ENCODE measurements at places on chromosomes 16 and 17.
A peak's percentile ranks its signal among the peaks of the same experiment; 100 is the strongest.

GRCh38 chr16:69476920-69477443 lies 52.6 kb downstream of the CYB5B start:
- no peak for DNase-seq

GRCh38 chr17:64172510-64172909 lies 42.6 kb upstream of the ERN1 start:
- DNase-seq, result no peak

GRCh38 chr16:85187002-85187401 lies 74.7 kb upstream of the CIBAR2 start:
- no peak for DNase-seq

- DNase-seq, result no peak
Measured at GRCh38 chr16:20079106-20079505, 5.4 kb upstream of the GPR139 start.

- DNase-seq, result no peak
Measured at GRCh38 chr16:17224879-17225281, 245.9 kb downstream of the XYLT1 start.

DNA sequence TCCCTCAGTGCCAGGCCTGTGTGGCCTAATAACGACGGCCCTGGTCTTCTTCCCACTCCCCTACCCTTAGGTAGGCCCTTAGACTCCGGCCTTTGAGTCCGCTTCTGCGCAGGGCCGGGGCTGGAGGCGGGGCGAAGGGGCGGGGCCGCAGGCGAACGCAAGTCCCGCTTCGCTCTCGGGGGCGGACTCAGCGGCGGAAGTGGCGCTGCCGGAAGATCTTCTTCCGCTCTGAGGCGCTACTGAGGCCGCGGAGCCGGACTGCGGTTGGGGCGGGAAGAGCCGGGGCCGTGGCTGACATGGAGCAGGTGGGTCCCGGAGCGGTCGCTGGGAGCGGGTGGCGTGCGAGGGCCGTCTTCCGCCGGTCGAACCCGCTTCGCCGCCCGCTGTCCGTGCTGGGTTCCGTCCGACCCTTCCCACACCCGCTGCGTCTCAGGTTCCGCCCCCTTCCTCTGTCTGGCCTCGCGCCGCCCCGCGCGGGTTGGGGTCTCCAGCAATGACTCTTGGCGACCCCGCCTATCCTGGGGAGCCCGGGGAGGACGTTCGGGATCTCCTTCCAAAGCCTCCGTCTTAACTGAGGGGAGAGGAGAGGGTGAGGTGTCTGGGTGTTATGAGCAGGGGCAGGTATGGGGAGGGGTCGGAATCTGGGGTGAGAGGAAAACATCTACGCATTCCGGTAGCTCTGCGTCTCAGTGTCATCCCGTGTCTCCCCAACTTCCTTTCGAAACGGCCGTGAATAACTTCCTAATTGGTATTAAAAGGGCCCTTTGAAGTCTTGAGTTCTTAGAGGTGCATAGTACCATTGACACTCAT lies at the start of gene STARD3:
TSS of gene STARD3 (plus strand) at position 218 of the 810 bp plus-strand sequence. CDS start 16,388 bp downstream, outside the sequence.
- peak; percentile 69 for DNase-seq

DNA sequence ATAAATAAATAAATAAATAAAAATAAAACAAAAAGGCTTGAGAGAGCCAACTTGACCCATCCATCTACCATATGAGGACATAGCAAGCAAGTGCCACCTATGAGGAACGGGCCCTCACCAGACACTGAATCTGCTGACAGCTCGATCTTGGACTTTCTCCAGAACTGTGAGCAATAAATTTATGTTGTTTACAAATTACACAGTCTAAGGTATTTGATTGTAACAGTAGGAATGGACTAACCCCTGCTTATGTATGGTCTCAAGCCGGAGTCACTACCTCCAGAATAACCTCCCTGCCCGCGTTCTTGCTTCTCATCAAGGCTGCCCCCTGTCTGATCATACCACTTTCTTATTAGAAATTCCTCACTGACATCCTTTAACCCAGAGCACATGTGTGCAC lies 9.9 kb downstream of the SLC5A11 start:
- no peak for DNase-seq

GRCh38 chr17:16379654-16380053 lies 1.2 kb upstream of the UBB start:
- DNase-seq, result no peak

GRCh38 chr16:22765479-22765878 lies 48.5 kb upstream of the HS3ST2 start:
- DNase-seq, result no peak

- DNase-seq, result no peak
Measured at GRCh38 chr17:21034340-21035235, 8.2 kb downstream of the USP22 start.

GRCh38 chr16:66562409-66562808 lies 3.8 kb upstream of the CMTM1 start:
- DNase-seq, result no peak

- DNase-seq, result no peak
Measured at GRCh38 chr17:51853857-51854256, 304.7 kb downstream of the CA10 start.

DNA sequence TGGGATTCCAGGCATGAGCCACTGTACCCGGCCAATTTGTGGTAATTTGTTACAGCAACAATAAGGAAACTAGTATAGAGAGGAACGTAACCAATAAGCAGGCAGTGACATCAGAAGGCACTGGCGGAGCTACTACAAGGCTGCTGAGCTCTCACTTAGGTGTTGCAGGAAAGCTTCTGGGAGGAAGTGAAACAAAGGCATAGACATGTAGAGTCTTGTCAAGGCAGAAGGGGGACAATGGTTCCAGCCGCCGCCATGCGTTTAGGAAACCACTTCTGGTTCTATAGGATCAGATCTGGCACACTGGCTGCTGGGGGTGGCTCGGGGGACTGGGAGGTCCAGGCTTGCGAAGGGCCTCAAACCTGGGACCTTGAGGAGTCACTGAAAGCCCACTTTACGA lies 9.4 kb upstream of the CPSF4L start:
- DNase-seq, result no peak

DNA sequence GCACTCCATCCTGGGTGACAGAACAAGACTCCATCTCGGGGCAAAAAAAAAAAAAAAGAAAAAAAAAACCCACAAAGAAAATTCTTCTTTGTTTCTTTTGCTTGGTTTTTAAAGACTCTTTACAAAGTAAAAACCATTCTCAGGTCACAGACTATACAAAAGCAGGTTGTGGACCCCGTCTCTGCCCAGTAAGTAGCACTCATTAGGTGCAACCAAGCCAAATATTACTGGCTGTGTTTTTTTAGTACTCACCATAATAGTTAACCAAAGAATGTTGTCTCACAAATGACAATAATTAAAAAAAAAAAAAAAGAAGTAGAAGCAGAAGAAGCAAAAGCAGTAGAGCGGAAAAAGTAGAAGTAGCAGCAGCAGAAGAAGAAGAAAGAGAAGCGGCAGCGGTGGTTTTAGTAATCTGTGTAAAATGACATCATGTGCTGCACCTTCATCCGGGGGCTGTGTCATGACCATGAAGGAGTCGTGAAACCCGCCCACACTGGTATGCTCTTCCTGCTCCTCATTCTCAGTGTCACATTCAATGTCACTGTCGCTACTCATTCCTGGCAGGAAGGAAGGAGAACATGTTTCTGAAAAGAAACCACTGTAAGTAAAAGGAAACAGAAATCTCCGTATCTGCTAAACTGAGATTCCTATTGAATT lies 105.4 kb downstream of the TRIM37 start:
- DNase-seq, result peak; percentile 35

DNA sequence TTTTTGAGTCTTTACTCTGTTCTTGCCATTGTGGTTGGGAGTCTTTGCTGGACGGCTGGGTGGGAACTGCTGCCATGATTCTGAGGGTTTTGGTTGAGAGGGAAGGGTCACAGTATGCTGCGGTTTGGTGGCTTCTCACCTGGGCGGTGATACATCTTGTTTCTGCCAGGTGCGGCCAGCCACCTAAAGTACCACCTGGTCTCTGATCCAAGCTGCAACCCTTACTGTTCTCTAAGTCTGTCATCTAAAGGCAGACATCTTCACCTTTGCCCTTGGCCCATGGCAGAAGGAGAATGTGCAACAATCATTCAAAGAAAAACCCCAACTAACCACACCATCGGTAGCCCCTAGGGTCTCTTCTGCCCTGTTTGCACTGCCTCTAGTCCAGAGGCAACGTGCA lies 19.6 kb upstream of the MPO start:
- DNase-seq, result no peak

- no peak for DNase-seq
Measured at GRCh38 chr17:9346296-9346926, 229.2 kb downstream of the STX8 start.

DNA sequence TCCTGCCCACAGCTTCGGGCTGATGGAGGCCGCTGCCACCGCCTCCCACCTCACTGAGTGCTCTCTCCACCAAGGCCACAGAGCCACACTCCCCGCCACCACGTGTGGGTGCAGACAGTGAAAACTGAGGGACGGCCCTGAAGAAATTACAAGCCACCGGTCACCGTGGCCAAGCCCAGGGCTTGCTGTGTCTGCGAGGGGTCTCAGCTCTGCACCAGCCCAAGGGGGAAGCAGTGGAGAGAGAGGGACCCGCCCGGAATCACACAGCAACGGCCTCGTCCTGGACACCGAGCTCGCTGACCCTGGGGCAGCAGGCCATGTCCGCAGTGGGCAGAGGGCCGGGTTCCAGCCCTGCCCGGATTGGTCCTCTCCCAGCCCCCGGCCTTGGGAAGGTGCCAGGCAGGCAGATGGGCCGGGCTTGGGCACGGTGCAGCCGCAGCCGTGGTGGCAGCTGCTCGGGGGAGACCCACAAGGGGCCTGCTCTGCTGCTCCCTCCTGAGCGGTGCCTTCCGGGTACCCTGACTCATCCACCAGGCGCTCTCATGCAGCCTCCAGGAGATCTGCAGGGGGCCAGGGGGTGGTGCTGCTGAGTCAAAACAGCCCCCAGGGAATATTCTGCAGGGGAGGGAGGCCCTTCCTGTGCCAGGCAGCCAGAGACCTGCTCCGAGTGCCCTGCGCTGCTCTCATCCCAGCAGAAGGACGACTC lies 52.0 kb downstream of the CBFA2T3 start:
- DNase-seq, result no peak

GRCh38 chr16:55505333-55506015 lies 3.4 kb upstream of the LPCAT2 start:
- DNase-seq, result no peak

DNA sequence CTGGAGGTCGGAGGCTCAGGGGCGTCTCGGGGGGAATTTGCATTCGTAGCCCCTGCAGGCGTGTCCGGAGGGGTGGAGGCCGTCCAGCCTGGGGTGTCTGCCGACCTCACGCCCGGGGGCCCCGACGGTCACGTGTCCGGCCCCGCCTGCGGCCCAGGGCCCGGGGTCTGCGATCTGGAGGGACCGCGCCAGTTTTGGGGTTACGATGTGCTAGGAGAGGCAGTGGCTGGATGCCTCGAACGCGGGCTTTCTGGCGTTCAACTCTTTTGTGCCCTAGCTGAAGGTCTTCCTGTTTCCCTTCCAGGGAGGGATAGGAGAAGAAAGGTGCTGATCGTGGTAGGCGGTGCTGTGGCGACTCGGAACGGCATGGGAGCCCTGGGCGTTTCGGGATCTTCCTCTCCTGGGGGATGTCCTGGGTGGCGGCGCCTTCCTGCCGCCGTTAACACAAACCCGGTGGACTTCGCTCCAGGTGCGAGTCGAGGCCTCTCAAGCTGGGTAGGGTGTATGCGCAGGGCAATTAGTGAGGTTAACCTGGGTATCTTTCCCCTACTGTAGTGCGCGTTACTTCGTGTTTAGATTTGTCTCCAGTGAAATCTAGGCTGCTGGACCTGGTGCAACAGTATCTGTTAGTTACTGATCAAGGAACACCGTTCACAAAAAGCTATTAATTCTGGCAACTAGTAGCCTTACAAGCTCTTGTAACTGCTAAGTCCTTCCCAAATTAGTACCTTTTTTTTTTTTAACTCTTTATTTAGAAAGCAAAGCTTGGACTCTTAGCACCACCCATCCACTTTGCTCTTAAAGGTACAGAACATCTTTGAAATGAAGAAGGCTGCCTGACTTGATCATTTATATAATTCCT lies 1.3 kb downstream of the AKAP1 start:
- DNase-seq, result no peak

GRCh38 chr16:87264634-87265033 lies 52.6 kb downstream of the C16orf95 start:
- no peak for DNase-seq

GRCh38 chr16:12158428-12158827 lies 181.9 kb downstream of the SNX29 start:
- DNase-seq, result no peak

GRCh38 chr16:66844342-66845079 lies at the start of gene CA7:
Gene CA7, plus strand, starts transcription at chr16:66844414. Its CDS starts 74 bp downstream, at chr16:66844488.
- DNase-seq, result no peak

DNA sequence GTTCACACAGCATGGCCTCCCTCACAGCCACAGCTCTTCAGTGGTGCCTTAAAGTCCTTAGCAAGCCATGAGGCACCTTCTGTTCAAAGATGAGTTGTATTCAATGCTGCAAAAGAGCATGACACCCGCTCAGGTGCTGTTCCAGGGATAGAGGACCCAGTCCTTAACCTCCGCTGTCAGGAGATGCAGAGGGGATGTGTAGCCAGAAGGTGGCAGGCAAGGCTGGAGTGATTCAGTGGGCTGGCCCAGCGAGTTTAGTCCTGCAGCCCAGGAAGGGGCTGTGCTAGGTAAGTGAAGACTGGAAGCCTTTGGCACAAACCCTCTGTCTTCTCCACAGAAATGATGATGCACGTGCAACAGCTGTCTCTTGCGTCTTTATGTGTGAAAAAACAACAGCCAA lies 25.0 kb upstream of the ADAM11 start:
- DNase-seq, result no peak

- no peak for DNase-seq
Measured at GRCh38 chr17:82305727-82306300, 11.6 kb downstream of the CD7 start.

DNA sequence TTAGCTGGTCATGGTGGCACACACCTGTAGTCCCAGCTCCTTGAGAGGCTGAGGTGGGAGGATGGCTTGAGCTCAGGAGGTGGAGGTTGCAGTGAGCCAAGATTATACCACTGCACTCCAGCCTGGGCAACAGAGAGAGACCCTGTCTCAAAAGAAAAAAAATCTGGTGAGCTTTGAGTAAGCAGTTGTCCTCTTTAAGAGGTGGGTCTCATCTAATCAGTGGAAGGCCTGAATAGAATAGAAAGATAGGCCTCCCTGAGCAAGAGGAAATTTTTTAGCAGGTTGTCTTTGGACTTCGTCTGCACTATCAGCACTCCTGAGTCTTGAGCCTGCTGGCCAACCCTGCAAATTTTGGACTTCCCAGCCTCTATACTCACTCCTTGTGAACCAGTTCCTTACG lies 266.0 kb upstream of the ZFHX3 start:
- DNase-seq, result no peak

DNA sequence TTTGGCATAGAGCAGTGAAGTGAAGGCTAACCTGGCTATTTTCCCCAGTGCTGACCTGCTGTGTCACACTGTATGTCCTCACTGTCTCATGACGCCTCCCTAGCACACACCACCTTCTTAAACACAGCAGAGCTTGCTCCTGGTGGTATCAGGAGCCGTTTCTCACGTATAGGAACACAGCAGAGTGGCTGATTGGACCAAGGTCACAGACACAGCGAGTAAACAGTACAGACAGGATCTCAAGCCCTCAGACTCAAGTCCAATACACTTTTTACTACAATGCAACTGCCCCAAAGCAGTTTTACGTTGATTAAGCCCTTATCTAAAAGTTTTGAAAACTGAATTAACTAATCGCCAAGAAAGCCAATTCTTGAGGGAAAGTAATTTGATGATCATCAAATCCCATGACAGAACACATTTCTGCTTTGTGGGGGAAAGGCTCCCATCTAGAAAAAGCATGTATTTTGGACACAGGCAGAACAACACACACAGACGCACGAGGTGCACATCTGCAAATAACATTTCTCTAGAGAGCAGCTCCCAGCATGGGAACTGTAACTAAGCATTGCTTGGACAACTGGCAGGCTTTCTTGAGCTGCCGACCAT lies 15.2 kb downstream of the ARHGAP17 start:
- DNase-seq, result no peak

Data from stimulated activated CD8-positive, alpha-beta memory T cell treated with anti-CD3 and anti-CD28 coated beads, Interleukin-7, amount 100 ng/mL, for 1 hour (primary cell).